ENCODE measurements at places on chromosomes 5 and 9.

- no peak overlapping the region for H3K4me3 ChIP-seq
- H3K27me3 ChIP-seq: peaks cover 10% of the 10 kb centered on the region
- no peaks in the 10 kb centered on the region for H3K36me3 ChIP-seq
- H3K4me1 ChIP-seq: no peaks in the 10 kb centered on the region
- no peak overlapping the region for H3K27ac ChIP-seq
Measured at GRCh38 chr9:69564557-69564956, 107.6 kb downstream of the APBA1 start.

- no peak overlapping the region for H3K27ac ChIP-seq
- H3K27me3 ChIP-seq: peaks cover 12% of the 10 kb centered on the region
- H3K4me1 ChIP-seq: no peaks in the 10 kb centered on the region
- H3K36me3 ChIP-seq: no peaks in the 10 kb centered on the region
- H3K4me3 ChIP-seq: no peak overlapping the region
- DNase-seq: no peak
Measured at GRCh38 chr5:76204713-76205112, 121.5 kb downstream of the SV2C start.

DNA sequence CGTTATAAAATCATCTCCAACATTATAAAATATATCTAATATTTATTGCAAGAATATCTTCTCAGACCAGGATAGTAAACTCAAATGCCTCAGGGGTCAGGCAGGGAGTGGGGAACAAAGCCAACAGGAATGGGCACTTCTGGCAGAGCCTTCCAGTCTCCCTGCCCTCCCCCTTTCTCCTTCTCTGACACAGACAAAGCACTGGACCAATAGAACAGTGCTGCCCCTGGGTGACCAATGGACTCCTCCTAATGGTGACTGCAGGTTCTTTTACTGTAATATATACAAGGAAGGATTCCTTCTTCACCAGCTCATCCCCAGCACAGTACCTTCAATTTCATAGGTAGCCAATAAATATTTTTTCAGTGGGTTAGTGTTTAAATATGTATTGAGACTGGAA, 31.1 kb upstream of the MAMDC2 start:
- H3K4me1 ChIP-seq: no peaks in the 10 kb centered on the region
- no peak for DNase-seq
- H3K27ac ChIP-seq: no peak overlapping the region
- H3K4me3 ChIP-seq: no peak overlapping the region
- no peaks in the 10 kb centered on the region for H3K36me3 ChIP-seq

- H3K27ac ChIP-seq: no peak overlapping the region
- DNase-seq: no peak
- H3K4me1 ChIP-seq: no peaks in the 10 kb centered on the region
- H3K27me3 ChIP-seq: no peaks in the 10 kb centered on the region
Measured at GRCh38 chr5:153130296-153130695, 360.2 kb upstream of the GRIA1 start.
